ENCODE measurements at places on chromosomes 5 and 9.

GRCh38 chr9:36392489-36392888, 7.6 kb downstream of the RNF38 start:
- DNase-seq: no peak

- peak; percentile 25 for DNase-seq
These were observed 12.7 kb upstream of the CCL27 start for GRCh38 chr9:34675048-34675714.

DNA sequence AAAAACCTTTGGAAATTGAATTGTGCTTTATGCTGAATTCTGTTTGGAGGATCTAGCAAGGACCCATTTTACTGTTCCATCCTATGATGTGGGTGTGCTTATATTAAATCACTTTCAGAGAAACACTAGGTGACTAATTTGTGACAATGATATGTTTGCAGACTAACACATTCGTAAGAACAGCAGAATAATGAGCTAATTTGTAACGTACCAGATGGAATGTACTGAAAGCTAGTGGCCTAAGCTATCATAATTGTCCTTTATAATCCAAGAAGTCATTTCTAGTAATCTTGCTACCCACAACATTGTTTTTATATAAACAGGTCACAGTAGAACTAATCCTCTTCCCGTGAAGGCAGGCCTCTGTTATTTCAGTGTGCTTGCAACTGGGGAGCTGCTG, 292.5 kb downstream of the PDE4D start:
- no peak for DNase-seq

DNA sequence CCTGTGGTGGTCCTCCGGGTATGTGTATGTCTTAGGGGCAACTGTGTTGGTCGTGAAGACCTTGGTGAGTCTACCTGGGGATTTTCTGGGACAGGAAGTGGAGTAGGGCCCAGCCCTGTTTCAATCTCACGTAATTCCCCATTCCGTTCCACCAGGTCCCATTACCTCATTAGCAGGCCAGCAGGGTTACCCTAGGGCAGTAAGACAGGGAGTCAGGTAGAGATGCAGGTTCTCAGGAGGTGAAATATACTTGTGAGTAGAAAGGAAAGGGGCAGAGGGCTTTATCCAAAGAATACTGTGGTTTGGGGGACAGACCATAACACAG, 56.5 kb downstream of the MACROH2A1 start:
- DNase-seq: no peak

GRCh38 chr5:112401924-112402323, 17.2 kb downstream of the EPB41L4A start:
- no peak for DNase-seq

DNA sequence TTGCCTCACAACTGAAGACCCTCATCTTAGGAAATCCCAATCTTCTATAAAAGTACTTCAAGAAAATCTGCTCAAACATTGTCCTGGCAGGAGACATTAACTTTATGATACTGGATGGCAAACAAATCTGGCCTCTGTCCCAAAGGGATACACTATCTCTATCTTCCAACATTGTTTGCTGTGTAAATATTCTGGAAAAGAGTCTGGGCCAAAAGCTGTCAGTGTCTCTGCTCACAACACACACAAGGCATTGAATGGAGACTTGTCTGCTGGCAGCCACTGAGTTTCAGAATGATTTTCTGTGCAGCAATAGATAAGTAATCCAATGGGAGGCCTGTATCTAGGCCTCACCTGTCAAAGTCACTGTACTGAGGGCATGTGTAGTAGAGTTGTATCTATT, 471.1 kb downstream of the DMAC1 start:
- no peak for DNase-seq

DNA sequence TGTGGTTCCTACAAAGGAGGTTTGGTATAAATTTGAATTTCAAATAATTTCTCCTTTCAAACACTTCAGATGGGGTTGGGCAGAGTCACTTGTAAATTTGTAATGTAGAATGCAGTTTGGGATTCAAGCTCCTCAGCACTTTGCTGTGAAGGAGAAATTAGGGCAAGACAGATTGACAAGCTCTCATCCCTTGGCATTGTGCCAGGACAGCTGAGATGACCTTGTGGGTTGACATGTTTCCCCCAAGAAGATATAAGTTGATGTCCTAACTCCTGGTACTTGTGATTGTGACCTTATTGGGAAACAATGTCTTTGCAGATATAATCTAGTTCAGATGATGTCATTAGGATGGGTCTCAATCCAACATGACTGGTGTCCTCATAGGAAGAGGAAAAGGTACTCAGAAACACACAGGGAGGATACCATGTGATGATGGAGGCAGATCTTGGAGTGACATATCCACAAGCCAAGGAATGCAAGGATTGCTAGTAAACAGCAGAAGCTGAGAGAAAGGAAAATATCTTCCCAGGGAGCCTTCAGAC, 408.3 kb downstream of the MED10 start:
- no peak for DNase-seq
